Suprapubic skin (tissue), 4 donors: ENCODE measurements at places on chromosomes 4 and X. TPM values are rescaled to one million over a fixed set of nuclear protein-coding genes. Genes with fewer than 3 reads are reported as not detected.

DNA sequence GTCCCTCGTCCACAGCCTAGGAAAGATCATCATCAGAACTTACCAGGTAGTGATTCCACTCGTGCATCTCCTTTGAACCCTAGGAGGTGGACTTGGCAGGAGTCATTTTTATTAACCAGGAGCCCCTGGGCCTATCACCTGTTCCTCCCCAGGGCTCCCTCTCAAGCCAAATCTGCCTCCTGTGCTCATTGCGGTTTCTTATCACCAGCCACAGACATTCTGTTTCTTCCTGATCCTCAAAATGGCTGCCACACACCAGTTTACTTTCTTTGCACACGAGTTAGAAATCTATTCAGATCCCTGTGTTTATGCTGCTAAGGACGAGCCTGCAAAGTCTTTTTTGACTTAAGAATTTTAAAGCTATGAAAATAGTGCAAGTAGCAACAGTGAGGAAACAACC is 354.5 kb upstream of the BOD1L1 start:
- DNase-seq: no peak

DNA sequence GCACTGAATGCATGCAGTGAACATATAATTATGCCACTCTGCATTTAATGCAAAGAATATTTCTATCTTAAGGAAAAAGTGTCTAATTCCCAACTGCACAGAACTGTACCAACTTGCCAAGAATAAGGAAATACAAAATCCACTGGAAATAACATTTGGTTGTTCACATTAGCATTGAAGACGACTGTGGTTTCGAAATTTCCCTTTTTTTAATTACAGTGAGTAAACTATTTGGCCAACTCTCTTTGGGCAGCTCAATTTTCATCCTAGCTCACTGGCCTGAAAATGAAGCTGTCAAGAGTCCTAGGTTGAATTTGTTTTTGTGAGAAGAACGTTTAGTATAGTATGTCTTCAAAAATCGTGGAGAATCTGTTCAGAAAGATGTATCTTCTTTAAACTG is 81.6 kb upstream of the MID1 start:
- no peak for DNase-seq

DNA sequence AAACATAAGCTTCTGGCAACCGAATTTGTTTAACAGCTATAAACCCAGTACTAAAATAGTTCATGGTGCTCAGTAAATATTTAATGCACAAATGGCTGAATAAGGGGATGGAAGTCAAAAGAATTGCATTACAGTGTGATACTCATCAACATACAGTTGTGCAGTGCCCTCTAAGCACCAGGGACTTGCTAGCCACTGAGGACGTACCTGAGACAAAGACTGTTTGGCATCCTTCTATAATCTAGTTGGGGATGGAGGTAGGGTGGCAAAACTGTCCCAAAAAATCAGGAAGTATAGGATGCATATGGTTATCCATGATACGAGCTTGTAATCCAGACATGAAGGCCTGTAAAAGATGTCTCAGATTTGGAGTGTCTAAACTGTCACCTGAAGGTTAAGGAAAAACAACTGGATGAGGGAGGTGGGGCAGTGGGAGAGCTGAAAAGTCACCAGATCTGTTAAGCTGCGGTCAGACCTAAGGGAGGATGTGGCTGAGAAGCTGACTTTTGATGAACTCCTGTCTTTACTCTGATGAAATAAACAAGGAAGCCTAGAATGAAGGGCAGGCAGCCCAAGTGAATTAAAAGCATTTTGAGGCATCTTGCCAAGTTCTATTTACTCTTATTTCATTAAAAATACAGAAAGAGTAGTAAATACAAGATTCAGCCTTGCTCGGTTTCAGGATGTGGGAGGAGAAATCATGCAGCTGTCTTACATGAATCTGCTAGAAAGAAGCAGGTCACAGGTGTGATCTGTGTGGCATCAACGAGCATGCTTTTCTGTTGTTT is 12.0 kb upstream of the CD38 start:
- DNase-seq: no peak

The L1CAM gene
- total RNA-seq: 8.6 TPM

GRCh38 chr4:86918539-86919072 is 16.2 kb upstream of the AFF1 start:
- no peak for DNase-seq

The H2BW1 gene
- not detected for total RNA-seq

DNA sequence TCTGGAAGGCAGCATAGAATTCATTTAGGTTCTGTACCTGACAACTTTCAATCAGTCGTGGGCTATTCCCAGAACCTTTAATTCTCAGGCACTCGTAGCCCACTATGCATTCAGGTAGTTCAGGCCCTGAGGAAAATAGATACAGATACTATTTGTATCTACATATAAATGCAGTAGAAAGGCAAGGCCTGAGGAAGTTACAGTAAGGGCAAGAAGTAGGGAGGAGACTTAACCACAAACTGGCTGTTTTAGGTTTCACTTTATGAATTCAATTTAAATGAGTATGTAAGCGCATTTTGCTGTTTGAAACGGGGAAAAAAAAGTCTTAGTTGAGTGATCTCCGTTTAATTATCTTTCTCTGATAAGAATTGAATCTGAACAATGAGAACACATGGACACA is 529.4 kb upstream of the ATOH1 start:
- no peak for DNase-seq

DNA sequence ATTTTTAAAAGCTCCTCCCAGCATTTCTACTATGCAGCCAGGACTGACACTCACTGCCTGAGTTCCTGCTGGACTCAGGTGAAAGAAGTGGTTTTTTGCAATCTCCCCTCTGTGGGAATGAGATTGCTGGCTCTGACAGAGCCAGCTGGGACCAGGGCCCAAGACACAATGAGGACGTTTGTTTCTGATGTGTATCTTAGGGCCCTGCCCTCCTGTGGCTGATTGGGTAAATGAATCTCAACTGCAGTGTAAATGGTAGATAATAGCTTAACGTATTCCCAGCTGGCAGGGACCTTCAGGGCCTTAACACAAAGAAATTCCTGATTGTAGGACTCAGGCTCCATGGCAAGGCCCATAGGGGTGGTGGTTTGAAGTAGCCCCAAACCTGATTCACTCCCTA is 85.8 kb upstream of the PRPS1 start:
- no peak for DNase-seq

DNA sequence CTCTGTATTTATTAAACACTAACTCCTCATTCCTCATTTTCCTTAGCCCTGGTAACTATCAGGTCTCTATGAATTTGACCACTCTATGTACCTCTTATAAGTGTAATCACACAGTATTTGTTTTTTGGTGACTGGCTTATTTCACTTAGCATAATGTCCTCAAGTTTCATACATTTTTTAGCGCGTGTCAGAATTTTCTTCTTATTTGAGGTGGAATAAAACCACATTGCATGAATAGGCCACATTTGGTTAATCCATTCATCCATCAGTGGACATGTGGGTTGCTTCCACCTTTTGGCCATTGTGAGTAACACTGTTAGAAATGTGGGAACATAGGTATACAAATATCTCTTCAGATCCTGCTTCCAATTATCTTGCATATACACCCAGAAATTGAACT is 341.2 kb upstream of the BOD1L1 start:
- DNase-seq: no peak

The ACE2 gene
- total RNA-seq: 0.49 TPM

DNA sequence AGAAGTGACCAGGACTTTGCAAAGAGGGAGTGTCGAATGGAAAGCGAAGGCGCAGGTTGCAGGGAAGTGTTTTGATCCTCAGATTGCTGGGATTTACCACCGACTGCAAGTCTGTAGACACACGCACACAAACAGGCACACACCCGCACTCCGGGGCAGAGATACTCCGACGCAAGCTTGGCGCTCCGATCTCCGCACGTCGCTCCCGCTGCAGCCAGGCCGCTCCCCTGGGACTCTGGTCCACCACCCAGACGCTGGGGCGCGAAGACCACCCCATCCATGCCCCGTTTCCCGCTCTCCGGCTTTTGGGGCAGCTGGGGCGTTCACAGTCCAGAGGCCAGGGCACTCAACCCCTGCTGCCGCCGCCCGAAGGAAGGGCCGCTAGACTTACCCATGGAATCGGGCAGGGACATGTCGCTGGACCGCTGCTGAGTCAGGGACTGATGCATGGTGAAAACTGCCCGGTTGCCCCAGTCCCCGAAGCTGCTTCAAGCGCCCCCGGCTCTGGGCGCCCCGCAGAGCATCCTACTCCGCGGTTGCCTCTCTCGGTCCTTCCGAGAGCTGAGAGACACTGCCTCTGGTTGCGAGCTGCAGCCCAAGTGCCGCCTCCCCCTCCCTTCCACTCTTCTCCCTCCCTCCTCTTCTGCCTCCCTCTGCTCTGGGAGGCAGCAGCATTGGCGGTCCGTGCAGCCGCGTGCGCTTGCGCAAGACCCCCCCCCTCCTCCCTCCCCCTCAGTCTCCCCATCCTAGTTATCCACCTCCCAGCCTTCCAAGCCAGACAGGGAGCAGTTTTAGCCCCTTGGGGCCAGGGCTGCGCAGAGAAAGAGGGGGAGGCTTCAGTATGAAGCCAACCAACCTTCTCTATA is at the start of gene TMEM255A:
TSS of gene TMEM255A (minus strand) at position 601 of the 866 bp plus-strand sequence. CDS start at position 449, 152 bp downstream.
- peak; percentile 56 for DNase-seq

DNA sequence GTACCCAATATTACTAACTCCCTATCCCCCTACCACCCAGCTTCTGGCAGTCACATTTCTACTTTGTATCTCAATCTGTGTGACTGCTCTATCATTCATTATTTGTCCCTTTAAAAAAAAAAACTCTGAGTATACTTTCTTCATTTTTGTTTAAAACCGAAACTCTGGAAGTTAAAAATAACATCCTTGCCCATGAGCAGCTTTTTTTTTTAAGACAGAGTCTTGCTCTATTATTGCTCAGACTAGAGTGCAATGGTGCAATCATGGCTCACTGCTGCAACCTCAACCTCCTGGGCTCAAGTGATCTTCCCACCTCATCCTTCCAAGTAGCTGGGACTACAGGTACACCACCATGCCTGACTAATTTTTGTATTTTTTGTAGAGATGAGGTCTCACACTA is 15.8 kb downstream of the UBE2K start:
- DNase-seq: no peak

DNA sequence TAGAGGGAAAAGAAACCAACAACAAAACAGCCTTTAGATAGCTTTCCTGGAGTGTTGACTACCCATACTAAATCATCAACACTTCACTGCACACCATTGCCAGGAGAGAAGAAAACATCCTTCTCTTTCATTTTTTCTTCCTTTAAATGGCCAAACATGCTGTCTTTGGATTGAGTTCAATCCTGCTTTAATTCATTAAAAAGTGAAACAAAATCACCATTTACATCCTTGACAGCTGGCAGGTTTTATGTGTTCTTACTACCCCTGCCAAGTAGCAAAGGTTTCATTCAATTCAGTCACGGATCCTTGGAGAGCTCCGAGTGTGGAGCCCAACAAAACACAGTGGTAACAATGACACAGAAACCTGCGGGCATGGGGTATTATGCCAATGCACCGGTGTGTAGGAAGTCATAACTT is 568.3 kb downstream of the ANKRD50 start:
- no peak for DNase-seq

DNA sequence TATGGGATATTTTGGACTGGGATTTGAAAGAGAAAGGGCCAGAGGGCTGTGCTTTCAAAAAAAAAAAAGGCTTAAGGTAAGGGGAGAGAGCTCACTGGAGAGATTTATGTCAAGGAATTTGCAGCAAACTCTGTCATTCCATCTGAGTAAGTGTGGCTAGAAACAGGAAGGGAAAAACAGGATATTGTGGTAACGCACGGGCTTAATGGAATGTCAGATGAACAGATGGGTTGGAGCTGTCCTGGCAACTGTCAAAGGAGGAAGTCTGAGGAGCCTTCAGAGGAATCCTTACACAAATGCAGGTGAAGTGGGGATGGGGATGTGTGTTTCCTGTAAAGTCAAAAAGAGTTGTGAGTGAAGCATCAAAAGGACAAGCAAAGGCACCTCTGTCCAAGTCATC is 15.1 kb upstream of the NKX3-2 start:
- no peak for DNase-seq

The DCAF12L2 gene
- total RNA-seq: not detected

DNA sequence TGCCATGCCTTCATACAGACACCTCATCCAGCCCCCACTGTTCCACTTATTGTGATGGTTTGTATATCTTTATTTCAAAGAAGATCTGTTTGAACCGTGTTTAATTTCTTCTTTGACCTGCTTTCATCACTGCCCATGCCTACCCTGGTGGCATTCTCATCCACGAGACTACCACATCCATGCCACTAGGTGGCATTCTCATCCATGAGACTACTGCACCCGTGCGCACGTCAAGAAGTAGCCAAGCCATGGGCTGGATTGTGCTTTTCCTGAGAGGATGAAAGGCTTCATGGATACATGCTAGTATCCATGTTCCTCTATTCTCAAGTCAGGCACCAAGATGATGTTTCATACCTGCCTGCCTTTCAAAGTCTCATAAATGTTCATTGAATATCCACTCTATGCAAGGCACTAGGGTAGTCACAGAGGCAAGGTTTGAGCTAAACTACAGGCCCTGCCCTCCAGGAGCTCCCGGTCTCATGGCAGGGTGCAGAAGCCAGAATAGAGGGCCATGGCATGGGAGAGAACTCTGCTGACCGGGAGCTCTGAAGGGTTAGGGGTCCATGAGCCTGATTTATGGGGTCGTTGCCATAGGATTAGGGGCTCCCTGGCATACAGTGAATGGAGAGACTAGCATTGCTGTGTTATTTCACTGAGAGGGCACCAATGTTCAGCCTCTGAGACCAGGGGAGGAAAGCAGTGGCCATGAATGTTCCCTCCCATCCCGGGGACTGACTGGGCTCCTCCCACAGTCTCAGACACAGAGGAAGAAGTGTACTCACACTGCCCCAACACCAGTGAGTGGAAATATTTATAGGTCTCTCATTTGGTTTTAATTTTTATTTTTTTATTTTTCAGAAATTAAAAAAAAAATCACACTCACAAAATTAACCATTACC is 24.8 kb upstream of the EOLA2 start:
- no peak for DNase-seq

DNA sequence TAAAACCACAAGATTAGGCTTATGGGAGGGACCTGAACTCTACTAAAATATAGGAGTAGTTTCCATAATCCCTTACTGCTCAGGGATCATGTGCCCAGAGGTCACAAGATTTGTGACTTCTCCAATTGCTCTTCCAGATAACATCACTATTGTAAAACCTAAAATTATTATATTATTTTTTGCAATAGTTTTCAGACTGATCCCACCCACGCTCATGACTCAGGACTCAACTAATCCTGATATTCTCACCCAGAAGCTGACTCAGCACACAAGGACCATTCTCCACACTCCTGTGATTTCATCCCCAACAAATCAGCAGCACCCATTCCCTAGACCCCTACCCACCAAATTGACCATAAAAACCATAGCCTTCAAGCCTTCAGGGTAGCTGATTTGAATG is 24.0 kb upstream of the RPL34 start:
- no peak for DNase-seq

The VMA21 gene
- total RNA-seq: 33.8 TPM

GRCh38 chr4:2290974-2291704 is 29.2 kb upstream of the MXD4 start:
- DNase-seq: peak; percentile 54

DNA sequence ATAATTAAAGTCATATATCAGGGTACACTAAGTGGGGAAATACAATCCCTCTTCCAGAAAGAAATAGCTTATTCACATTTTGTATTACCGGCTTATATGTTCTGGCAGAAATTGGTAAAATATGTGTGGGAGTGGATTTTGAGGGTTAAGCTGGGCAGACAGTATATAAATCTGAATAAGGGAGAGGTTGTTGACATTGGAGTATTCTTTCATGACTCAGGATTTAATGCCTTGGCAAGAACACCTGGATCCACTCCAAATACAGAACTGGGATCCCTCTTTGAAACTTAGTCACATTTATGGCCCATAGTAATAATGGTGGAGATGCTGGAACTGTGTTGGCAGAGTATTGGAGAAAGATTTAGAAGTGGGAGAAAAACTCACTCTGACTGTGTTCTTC is 54.3 kb upstream of the TET2 start:
- DNase-seq: no peak
